ENCODE measurements at places on chromosomes 6 and 20.

DNA sequence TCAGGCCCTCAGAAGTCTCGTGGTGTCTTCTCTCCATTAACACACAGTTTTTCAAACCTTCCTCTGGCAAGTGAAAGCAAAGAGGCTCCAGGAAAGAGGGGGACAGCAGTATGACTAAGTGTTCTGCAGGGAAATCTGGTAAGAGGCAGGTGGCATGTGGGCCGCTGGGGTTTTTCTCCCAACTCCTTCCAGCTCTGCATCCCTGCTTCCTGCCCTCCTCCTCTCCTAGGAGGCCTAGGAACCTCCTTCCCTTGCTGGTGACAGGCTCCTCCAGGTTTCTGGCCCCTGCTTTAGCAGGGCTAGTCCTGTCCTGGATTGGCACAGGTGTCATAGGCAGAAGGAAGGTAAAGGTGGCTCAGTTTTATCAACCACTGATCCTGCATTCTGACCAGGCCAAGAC is 7.6 kb upstream of the ITCH start:
- no peak for DNase-seq

DNA sequence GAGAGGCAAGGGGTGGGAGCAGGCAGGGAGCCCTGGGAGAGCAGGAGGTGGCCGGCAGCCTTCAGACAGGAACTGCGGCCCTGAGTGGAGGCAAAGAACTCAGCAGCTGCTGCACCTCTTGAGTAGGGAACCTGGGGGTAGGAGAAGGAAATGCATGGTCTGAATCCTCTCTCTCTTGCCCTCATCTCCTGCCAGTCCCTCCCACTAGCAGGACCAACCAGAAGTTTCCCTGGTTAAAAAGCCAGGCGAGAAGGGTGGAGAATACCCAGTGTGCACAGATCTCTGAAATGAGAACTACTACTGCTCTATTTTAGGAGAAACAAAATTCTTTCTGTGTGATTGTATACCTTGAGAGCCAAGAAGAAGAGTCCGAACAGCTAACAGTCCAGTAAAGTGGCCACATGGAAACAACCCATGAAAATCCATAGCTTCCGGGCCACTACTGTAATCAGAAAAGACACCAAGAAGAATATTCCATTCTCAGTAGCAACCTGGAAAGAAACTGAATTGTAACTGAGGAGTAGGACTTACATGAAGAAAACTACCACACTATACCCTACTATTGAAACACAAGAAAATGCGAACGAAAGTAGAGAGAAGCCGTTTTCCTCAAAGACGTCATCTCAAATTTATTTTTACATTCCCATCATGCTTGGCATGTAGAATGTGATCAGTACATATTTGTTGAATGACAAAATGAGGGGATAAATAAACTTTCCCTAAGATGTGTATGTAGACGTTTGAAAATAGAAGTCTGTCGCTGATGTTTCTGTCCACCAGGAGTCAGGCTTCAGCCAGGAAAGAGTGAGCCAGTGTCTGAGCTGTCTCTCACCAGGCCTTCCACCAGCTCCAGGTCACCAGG is 25.6 kb downstream of the WRNIP1 start:
- peak; percentile 43 for DNase-seq

GRCh38 chr6:52877168-52877567 is 32.3 kb downstream of the GSTA3 start:
- peak; percentile 49 for DNase-seq

DNA sequence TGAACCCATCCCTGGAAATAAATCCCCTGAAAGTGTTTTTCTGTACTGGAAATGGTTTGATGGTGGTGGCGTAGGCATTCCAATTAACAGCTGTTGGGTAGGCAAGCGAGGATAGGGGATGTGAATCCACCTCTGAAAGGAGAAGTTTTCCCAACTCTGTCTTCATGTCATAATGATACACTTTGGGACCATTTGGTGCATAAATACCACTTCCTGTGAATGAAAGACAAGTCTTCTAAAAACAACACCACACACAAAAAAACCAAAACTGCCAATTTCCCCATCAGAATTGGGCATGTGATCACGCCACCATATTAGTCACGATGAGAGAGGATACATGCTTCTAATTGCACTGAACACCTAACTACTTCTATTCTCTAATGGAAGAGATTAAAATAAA is 6.4 kb downstream of the VNN2 start:
- no peak for DNase-seq

- DNase-seq = no peak
Measured at GRCh38 chr20:31710423-31711108, 12.1 kb downstream of the BCL2L1 start.

- no peak for DNase-seq
Measured at GRCh38 chr6:134662077-134662700, 287.7 kb downstream of the ALDH8A1 start.

DNA sequence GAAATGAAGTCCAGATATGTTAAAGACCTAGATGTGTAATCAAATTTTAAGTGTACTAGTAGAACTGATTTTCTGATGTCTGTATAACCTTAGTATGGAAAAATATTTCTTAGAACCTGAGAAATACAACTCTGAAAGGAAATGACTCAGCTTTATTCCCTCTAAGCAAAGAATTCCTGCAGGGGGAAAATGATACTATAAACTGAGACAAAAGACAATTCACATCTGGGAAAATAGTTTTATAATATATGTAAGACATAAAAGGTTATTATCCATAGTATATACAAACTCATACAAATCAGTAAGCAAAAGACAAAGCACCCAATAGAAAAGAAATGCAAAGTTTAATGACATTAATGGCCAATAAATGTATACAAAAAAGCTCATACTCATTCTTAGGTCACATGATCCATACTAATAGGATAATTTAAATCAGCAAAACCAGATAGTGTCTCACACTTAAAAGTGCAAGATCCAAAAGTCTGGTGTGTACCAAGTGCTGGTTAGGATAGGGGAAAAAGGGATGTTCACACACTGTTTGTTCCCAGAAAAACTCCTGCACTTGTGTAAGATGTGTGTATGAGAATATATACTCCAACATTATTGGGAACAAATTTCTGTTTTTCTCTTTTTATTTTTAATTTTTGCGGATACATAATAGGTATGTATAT is 22.6 kb downstream of the RNF217 start:
- peak; percentile 47 for DNase-seq

- DNase-seq = no peak
Measured at GRCh38 chr20:9447182-9447581, 67.2 kb upstream of the LAMP5 start.

DNA sequence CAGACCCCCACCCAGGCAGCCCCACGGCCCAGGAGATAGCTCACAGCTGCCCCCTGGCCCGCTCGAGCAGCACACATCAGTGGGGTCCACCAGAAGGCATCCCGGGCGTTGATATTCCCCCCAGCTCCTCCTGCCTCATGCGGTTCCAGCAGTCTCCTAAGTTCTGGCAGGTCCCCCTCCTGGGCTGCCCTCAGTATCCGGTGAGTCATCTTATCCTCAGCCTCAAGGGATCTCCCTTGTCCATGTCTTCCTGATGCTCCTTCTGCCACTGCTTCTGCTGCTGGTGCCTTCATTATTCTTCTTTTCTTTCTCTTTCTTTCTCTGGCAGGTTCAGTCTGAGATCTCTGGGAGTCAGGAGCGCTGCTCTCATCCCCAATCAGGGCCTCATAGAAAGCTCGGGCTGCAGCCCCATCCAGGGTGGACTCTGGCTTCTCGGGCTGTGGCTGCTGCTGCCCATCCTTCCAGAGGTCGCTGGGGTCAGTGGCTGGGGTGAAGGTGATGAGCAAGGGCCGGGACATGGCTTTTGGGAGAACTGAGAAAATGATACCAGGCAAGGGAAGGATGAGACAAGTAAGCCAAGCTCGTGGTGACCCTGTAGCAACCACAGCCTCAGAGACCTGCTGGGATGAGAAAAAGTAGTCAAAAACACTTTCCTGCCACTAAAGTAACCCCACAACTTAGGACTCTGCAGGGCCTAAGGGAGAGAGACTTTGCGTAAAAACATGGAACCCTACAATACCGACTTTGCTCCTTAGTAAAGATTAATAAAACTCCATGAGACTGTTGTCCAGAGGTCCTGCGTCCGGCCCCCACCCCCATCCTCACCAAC is 622 bp downstream of the GPANK1 start:
- no peak for DNase-seq
